ENCODE measurements at places on chromosomes 11 and 22.

GRCh38 chr11:94563176-94563847 lies 3.9 kb upstream of the PIWIL4 start:
- no peak for DNase-seq

DNA sequence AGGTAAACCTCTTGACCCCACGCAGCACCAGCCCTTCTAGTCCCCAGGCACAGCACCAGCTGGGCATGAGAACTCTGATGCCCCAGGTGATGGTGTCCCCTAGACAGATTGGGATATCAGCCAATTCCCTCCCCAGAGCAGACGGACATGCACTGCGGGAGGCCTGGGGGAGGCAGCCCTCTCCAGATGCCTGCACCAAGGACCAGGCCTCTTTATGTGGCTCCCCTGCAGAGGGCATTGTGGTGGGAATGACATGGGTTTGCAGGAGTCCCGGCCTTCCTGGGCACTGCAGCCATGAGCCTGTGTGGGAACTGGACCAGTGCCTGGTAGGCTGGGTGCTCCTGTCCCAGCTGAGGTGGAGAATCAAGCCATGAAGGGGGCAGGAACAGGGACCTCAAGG lies 25.9 kb downstream of the PPM1F start:
- DNase-seq: no peak

DNA sequence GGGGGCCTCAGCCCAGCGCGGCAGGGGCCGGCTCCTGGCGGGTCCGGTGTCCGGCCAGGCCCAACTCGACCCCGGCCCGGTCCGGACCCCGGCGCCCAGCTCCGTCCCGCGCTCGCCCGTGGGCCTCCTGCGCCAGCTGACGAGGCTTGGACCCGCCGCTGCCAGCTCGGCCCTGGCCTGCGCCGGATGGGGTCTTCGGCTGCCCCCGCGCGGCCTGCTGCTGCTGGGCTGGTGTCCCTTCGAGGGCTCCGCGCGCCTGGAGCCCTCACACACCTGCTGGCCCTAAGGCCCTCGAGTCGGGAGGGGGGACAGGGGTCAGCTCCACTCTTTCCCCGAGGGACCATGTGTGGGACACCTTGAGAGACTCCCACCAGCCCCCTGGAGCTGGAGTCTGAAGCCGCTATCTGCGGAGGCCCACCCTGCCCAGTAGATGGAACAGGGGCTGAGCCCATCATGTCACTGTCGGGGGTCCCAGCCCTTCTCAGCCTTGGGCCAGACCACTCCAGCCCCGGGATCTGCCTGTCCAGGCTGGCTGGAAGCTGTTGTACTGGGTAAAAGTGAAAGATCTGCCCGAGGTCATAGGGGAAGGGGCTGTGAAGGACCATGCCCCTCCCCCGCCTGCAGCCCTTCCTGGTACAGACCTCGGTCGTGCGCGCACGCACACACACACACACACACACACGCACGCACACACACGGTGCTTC lies 768 bp upstream of the CDKN1C start:
- DNase-seq: no peak

DNA sequence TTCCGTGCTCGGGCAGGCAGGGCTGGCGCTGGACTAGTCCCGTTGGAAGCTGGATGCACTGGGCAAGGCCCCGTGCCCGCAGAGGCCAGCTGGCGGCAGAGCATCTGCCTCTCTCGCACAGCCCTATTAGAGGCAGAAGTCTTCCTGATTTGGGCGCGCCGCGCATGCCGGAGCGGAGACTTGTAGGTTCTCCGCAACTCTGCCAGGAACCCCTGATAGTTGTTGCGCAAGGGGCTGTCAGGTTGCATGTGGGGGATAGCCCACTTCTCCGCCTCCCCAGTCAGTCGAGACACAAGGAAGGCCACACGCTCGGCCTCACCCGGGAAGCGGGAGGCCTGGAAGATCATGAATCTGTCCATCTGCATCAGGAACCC lies 1.2 kb downstream of the RTL6 start:
- no peak for DNase-seq

DNA sequence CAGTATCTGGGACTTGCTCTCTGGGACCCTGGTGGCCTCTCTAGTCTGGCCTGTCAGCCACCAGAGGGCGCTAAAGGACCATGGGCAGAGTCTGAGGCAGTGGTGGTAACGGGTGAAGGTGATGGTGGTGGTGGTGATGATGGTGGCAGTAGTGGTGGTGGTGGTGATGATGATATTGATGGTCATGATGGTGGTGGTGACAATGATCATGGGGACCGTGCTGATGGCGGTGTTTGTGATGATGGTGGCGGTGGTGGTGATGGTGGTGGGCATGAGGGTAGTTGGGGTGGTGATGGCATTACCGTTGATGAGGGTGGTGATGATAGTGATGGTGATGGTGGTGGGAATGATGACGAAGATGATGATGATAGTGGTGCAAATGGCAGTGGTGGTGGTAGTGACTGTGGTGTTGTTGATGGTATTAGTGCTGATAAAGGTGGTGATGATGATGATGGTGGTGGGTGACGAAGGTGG lies 16.0 kb downstream of the TRPM5 start:
- DNase-seq: no peak

DNA sequence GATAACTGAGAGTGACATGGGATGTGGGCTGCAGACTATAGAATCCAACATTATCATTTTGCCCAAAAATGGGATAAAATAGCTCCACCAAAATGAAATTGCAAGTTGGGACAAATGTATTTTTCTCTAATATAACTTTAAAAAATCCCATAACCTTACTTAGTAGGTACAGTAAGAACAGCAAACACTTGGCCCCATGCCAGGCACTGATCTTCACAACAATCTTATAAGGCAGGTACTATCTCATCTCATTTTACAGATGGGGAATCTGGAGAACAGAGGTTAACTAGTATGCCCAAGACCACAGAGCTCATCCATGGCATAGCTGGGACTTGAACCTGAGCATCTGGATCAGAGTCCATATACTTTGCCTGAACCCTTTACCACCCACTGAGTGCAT lies 13.5 kb upstream of the ARHGEF17 start:
- no peak for DNase-seq

GRCh38 chr11:120558744-120559431 lies 47.3 kb downstream of the GRIK4 start:
- no peak for DNase-seq

DNA sequence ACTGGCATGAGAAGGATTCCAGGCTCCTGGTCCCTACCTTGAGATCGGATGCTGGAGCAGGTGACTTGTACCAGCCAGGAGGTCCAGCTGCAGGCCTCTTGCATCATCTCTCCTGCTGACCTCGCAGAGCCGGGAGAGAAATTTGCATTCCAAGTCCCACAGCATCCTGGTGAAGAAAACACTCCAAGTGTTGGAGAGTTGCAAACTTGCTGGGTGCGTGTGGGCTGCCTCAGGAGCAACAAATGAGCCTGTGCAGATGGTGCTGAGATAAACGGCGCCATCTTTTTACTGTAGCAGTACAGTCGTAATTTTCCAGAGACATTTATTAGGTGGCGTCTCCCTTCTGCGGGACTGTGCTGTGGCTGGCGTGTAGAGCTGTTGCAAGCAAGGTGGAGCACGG lies 32.1 kb upstream of the ZBTB16 start:
- no peak for DNase-seq

DNA sequence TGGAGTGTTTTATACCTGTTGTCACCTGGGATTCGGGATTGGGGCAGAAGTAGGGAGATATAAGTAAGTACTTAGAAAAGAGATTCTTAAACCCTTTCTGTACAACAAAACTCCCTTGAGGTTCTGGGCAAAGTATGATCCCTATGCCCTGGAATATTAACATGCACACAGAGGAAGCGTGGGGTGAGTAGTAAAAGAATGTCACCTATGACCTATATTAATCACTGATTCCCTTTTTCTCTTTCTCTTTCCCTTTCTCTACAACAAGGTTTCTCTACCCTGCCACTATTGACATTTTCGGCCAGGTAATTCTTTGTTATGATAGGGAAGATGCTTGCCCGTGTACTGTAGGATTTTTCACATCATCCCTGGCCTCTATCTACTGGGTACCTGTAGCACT lies 209.7 kb upstream of the PLET1 start:
- DNase-seq: no peak

- DNase-seq: no peak
These were observed 194.3 kb downstream of the SWAP70 start for GRCh38 chr11:9858218-9858617.

- DNase-seq: no peak
These were observed 121.6 kb downstream of the PAX6 start for GRCh38 chr11:31689559-31689958.

DNA sequence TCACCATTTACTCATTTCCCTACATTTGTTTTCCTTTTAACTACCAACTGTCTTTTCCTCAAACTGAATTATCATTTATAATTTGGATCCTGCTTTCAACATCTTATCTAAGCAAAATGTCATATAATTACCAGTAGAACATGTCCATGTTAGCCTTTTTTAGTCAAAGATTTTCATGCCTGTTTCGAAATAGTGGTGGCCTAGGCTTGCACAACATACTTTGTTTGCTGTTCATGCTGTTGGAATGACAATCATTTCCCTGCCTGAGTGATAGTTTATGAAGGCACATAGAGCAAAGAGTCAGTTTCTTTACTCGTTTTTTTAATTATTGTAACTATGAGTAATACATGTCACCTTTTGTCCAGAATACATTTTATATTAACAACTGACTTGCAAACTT lies 144.3 kb upstream of the ANO3 start:
- DNase-seq: peak; percentile 45

GRCh38 chr11:61908730-61909316 lies 8.5 kb downstream of the RAB3IL1 start:
- no peak for DNase-seq

DNA sequence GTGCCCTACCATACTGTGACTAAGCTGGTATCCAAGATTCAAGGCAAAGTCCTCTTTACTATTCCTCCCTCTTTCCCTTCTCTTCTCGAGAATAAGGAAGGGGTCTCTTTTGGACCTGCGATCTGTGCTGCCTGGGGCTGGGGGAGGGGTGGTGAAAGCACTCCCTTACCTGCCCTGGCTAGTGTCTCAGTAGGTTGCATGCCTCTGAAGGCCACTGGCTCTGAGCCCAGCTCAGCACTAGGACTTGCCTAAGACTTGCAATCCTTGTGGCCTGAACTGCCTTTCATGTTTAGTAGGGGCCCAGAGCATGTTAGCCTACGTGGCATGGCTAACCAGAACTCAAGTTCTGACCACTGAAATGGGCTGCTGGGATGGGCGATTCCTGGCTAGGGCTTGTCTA lies 13.0 kb upstream of the REXO2 start:
- no peak for DNase-seq

DNA sequence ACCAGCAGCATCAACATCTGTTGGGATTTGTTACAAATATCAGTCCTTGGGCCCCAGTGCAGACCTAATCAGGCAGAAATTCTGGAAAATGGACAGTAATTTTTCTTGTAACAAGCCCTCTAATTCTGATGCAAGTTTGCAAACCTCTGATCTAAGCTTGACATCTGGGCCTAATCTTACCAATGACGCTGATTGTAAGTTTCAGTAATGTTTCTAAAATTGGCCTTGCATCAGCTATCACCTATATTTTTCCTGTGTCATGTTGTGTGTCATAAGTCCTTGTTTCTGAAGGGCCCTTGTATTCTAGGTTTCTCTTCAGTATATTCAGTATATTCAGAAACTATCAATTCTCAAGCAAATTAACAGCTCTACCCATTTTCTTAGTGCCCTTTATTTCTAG lies 36.4 kb downstream of the ZNF215 start:
- DNase-seq: no peak

- no peak for DNase-seq
These were observed 97.1 kb downstream of the EXT2 start for GRCh38 chr11:44192462-44193100.

DNA sequence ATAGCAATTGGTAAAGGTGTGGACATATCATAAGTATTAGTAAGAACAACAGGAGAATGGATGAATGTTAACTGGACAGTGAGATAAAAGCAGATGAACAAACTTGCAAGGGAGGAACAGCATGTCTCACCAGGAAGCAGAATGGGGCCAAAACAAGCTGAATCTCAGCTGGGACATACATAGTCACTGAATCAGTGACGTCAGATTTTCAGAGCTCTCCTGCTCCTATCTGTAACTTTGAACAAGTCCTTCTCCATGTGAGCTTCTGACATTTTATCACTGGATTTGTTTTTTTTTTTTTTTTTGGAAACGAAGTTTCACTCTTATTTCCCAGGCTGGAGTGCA lies 118.7 kb downstream of the BBOX1 start:
- no peak for DNase-seq

DNA sequence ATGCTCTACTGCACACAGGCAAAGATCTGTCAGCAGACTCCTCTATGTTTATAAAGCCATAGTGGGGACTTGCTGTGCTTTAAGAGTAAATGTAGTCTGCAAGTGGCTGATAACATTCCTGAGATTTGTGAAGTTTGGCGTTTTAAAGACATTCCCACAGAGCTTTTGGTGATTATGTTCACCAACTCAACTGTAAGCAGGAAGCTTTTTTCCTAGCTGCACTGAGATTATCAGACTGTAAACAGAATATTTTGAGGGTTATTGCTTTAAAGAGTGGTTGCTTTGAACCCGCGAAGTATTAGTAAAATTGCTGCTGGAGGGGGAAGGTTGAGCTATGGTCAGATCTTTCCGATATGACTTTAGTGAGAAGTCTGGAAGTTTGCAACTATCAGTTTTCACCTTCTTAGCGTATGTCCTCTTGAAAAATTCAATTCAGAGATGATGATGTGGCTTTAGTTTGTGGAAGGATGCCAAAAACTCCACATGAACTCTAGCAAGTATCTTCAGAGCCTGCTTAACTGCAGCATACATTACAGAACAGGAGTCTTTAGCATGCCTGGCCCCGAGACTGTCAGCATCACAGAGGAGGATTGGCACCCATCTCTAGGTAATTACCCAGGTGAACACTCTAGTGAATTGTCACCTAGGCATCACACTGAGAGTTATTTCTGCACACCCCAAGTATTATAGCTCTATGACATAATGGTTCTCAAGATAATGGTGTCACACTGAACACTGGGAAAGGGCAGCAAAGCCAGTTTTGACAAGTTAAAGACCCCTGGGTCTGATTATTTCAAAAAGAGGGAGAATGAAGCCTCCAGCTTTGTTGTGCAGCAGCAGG lies 89.9 kb downstream of the MTNR1B start:
- peak; percentile 20 for DNase-seq

DNA sequence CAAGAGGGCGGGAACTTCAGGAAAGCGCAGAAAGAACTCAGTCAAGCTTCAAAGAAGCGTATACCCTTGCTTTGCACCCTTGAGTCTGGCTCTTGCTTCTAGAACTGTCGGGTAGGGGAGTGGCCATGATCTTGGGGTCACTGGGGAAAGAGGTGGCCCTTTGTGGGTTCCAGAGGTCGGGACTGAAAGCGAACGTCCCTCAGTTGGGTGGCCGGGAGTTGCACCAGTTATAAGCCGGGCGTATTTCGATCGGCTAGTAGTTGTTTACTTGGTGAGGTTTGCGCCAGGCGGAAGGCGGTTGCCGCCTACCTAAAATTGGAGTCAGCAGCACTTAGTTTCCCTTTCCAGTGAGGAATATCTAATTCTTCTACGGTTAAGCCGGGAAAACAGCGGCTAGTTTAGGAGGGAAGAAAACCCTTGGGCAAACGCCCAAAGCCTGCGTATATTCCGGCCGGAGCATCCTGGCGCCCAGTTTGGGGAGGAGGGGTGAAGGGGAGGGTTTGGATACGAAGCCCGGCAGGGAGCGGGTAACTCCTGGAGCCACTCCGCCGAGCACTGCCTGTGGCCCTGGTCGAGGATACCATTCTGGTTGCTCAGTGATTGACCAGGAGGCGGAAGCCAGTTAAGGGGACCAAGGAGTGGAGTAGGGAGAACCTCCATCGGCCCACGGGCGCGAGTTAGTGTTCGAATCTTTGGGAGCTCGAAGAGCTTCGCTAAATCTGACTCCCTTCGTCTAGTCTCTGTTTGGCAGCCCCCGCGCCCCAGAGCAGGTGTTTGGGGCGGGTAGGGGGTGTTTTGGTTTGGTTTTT lies 807 bp upstream of the WT1 start:
- DNase-seq: no peak

Data from AG09309 (cell line).